Fibroblast of skin of back (primary cell): ENCODE measurements at places on chromosomes 6 and 20.

DNA sequence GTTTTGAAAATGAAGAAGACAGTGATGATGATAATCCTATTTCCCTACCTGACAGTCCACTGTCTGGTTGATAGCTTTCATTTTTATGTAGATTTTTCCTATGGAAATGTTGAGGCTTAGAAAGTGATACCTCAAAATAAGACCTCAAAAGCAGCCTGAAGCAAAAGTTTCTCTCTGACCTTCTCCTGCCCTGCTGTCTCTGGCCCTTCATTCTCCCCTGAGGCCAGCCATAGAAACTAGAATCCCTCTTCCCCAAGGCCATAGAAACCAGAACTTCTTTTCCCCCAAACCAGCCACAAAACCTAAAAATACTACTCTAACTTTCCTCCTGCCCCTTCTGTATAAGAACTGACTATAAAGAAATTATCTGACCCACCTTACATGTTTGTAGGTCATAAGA lies 52.6 kb upstream of the GCM1 start:
- DNase-seq: no peak

DNA sequence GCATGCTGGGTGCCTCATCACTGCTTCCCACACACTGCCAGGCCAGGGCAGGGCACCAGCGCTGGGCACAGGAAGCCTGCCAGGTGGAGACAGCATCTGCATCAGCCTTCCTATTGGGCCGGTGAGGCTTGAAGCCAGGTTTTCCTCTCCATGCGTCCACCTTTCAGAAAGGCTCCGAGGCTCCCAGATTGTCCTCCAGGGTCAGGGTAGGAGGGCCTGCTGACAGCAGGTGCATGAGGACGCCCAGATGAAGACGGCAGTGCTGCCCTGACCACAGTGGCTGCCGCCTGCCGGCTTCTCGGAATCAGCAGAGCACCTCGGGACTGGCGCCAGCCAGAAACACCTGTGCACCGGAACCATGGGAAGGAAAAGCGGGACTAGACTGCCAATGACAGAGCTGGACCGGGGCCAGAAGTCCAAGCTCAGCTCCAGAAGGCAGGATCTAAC lies 170.5 kb upstream of the CST7 start:
- DNase-seq: no peak

DNA sequence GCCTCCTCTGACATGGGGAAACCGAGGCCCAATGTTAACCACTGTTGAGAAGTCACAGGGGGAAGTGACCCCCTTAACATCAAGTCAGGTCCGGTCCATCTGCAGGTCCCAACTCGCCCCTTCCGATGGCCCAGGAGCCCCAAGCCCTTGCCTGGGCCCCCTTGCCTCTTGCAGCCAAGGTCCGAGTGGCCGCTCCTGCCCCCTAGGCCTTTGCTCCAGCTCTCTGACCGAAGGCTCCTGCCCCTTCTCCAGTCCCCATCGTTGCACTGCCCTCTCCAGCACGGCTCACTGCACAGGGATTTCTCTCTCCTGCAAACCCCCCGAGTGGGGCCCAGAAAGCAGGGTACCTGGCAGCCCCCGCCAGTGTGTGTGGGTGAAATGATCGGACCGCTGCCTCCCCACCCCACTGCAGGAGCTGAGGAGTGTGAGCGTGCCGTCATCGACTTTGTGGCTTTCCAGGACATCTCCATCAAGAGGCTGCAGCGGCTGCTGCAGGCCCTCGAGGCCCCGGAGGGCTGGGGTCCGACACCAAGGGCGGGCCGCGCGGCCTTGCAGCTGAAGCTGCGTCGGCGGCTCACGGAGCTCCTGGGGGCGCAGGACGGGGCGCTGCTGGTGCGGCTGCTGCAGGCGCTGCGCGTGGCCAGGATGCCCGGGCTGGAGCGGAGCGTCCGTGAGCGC lies 1.6 kb downstream of the TNFRSF6B start:
- no peak for DNase-seq

DNA sequence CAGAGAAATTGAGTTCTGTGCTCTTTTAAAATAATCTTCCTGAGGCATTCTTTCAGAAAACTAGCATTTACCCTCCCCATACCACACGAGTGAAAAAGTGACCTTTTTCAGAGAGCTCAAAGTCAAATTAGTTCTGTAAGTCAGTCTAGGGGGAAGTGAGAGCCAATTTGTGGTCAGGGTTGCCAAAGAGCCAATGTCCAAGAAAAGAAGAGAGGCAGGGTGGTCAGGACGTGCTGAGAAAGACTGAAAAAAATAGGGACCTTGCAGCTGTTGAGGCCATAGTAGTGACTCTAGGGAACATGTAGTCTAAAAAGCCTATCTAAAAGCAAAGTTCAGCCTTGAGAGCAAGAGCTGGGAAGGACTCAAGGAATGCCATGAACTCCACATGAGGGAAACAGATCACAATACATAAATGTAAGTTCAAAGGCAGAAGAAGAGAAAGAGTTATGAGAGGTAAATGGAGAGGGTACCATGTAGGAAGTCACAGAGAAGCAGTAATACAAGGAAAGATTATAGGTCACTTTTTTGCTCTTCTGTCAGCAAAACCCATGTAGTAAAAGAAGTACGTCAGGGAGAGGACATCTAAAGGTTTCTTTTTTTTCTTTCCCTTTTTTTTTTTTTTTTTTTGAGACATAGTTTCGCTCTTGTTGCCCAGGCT lies 565.1 kb upstream of the FLRT3 start:
- DNase-seq: no peak

GRCh38 chr6:143180826-143181225 lies 120.1 kb downstream of the AIG1 start:
- peak; percentile 56 for DNase-seq

DNA sequence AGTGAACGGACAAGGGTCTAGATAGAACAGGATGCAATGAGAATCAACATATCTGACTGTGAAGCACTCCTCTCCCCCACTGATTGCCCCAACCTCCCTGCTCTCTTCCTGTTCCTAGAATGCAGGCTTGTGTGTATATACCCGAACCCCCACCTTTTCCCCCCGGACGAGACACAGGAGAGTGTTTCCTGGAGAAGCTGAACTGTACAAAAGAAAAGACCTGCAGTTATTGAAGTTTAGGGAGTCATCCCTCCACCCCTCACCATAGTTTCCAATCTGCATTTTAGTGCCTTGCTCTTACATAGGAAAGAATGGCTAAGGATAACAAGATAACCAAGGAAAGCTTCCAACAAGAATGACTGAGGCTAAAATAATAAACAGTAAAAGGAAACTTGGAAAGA lies 55.5 kb upstream of the PDE10A start:
- peak; percentile 50 for DNase-seq

- DNase-seq: no peak
These were observed 552 bp upstream of the DEF6 start for GRCh38 chr6:35296931-35297600.
